Suppressor macrophage treated with lipopolysaccharide for 1 hour (primary cell): ENCODE measurements at places on chromosomes 12 and 14.

DNA sequence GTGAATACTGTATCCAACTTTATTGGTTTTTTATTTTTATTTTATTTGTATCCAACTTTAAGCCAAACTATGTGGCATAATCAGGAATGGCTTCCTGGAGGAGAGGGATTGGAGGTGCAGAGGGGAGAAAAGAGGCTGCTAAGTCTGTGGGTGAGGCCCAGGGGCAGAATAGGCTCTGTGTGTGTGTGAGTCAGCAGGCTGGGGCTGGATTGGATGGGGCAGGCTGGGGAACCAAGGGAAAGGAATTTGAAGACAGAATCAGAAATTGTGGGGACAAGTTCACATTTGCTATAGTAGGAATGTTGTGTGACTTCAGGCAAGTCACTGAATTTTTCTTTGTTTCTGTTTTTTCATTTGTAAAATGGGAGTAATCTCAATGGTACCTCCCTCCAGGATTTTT, 12.8 kb upstream of the RILPL1 start:
- DNase-seq: no peak

DNA sequence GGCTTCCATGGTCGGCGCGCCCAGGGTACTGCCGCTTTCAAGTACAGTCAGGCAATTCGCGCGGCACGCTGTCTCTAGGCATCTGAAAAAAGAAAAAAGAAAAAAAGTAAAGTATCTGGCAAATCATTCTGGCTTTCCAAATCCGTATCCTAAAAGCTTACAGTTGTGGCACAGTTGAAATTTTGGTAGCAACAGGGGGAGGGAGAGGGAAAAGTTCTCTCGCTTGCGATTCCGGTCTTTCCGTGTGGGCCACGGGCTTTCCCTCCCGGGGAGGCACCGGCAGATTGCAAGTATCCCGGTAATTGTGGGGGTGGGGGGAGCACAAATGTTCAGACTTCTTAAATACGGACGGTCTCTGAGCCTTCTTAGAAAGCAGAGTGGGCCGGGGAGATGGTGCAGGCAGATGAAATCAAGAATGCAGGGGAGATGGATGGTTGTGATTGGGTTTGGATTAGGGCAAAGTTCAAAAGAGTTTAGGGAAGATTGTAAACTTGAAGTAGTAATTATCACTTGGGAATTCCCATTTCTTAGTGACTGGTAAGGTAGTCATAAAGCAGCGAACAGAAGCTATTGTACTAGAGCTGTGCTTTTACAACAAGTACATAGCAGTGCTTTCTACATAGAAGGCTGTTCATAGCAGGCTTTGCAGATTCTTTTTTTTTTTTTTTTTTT, 1.2 kb downstream of the SOCS2 start:
- peak; percentile 88 for DNase-seq

GRCh38 chr12:129119537-129119936, 266.3 kb downstream of the GLT1D1 start:
- no peak for DNase-seq

- peak; percentile 32 for DNase-seq
These were observed 59.4 kb downstream of the TSPAN11 start for GRCh38 chr12:30985814-30986452.

DNA sequence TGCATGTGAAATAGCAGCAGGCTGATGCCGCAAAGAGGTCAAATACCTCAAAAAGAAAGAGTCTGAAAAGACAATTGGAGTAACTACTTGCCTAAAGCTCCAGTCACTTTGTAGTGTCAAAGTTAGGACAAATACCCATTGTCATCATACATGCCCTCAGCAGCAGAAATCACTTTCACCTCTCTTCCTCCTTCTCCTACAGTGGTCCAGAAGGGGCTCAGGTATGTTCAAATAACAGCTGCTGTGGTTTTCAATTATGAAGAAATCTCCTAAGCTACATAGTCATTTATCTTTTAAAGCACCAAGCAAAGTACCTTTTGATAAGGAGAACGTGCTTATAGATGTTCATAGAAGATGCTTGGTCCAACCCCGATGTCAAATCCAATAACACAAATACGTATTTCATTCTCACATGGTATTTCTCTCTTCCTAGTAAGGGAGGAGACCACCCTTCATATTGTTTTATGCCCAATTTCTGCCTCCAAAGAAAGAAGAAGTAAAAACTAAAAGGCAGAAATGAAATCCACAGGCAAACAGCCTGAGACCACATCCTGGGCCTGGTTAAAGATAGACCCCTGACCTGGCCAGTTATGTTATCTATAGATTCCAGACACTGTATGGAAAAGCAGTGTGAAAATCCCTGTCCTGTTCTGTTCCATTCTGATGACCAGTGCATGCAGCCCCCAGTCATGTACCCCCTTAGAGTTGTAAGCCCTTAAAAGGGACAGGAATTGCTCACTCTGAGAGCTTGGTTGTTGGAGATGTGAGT, 23.7 kb downstream of the GYS2 start:
- no peak for DNase-seq

- DNase-seq: no peak
These were observed 27.8 kb downstream of the EFCAB11 start for GRCh38 chr14:89926694-89927093.

- DNase-seq: no peak
These were observed 20.7 kb upstream of the CREBL2 start for GRCh38 chr12:12590961-12591360.

- peak; percentile 75 for DNase-seq
These were observed 6.1 kb upstream of the CD9 start for GRCh38 chr12:6193853-6194815.

GRCh38 chr12:87796961-87797516, 232.2 kb downstream of the C12orf50 start:
- DNase-seq: no peak

- DNase-seq: no peak
These were observed 23.4 kb downstream of the LRRIQ1 start for GRCh38 chr12:85059594-85059993.
